Right cardiac atrium (tissue), 5 donors: ENCODE measurements at places on chromosomes 11 and 22.

DNA sequence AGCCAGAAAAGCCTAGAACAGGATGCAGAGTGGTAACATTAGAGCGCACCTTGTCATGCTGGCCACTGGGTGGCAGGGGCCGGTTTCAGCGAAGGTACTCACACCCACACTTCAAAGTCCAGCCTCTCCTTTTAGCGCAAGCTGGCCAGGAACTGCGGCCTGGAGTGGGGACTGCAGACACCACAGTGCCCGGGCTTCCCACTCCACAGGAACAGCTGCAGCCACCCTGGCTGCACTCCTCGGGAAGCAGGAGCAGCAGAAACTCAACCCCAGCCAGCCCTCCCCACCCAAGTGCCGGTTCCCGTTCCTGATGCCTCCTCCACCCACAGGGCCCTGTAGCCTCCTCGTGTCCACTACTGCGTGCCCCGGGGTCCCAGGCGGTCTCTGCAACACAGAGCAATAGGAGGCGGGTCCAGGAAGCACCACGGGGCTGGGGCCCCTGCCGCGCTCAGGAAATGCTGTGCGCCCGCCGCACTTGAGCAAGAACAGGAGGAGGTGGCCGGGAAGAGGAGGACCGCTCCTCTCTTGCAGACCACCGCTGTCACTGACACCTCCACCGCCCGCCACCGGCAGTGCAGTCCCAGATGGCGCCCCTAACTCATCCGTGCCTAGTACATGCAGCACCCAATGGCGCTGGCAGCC, 2.2 kb downstream of the RFPL2 start:
- no peak for DNase-seq

DNA sequence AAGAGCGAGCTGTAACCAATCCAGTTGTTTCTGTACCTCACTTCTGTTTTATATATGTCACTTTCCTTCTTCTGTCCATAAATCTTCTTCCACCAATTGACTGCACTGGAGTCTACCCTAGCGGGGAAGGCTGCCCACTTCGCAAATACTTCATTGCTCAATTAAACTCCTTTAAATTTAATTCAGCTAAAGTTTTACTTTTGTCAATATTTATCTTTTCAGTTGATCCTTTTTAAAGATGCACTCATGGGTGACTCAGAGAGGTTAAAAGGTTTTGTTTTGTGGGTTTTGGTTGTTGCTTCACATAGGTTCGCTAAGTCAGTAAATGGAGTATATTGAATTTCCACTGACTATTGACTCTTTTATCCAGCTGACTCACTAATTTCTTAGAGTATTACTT, 597.2 kb downstream of the DLG2 start:
- DNase-seq: no peak

DNA sequence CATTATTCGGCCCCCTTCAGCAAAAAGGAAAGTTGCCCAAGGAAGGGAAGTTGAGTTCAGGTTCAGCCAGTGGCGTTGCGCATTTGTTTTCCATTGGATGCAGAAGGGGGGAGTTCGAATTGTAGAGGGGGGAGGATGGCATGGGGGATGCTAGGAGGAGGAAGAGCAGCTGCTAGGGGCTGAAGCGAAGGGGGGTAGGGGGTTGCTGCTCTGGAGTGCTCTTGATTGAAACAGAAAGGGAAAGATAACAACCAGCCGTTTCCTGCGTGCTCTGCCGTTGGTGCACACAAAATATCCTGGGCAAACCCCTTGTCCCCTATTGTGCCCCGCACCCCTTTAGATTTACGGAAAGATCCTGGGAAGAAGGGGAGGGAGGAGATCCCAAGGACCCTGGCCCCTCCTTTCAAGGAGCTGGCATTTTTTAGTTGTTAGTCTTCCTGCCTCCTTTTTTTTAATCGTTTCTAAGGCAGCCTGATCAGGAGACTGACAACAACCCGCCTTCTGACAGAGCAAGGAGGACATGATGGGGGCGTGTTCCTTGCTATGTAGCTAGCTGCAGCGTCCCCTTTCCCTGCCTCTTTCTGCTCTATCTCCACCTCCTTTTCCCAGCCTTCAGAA, 2.1 kb downstream of the KMT2A start:
- no peak for DNase-seq

DNA sequence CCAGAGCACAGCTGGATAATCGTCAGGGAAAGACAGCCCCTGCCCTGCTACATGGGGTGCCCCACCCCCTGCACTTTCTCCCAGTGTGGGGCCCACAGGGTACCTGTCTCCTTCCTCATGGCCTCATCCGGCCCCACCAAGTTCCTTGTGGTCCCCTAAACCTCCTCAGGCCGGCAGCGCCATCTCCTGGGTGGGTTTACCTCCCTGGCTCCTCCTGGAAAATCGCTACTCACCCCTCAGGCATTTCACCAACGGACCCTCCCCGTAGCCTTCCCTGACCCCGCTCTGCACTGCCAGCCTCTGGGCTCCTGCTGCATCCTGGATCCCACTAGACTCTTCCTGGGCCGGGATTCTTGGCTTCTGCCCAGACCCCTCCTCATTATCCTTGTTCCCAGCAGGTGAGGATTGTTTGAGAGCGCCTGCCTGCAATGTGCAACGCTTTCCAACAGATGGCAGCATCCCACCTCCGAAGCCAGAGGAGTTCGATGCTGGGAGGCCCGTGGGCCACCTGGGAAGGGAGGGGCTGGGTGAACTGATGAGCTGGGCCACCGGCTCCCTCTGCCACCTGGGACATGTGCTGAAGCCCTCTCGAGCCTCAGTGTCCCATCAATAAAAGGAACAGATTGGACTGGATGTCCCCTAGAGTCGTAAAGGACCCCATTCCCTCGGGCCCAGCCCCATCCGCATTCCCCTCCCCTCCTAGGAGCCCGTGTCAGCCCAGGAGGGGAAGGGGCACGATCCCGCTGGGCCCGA, 44.2 kb upstream of the TTLL12 start:
- DNase-seq: peak; percentile 40

GRCh38 chr22:40553014-40553554, 83.4 kb downstream of the MRTFA start:
- no peak for DNase-seq

- no peak for DNase-seq
These were observed 63.5 kb downstream of the ENDOD1 start for GRCh38 chr11:95152876-95153856.

DNA sequence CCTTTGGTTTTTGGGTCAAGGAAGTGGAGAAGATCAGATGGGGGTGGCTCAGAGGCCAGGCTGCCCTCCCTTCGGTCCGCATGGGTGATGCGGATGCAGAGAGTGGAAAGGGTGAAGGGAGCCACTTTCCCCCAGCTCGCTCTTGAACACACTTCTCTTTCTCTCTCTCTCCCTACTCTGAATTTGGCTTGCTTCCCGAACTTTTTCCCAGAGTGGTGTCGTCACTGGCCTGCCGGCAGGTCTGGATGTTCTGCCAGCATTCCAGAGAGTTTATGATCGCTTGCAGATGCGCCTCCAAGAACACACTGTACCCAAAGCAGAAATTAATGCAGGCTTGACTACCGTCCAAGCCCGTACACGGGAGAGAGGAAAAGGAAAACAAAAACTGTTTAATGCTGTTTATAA, 103.2 kb downstream of the ZBTB16 start:
- DNase-seq: peak; percentile 91

- DNase-seq: no peak
These were observed 90.6 kb upstream of the FGF3 start for GRCh38 chr11:69909561-69910518.

DNA sequence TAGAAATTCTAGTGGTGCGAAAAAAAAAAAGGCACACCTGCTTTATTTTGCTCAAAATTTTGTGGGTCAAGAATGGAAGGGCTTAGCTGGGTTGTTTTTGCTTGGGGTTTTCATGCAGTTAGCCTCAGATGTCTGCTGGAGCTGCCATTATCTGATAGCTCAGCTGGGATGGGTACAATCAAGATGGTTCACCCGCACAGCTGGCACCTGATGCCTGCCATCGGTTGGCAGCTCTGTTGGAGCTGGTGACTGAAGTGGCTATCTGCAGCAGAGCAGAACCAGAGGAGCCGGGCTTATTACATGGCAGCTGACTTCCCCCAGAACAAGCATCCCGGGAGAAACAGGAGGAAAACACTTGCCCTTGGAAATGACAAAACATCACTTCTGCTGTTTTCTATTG, 12.1 kb upstream of the ELFN2 start:
- DNase-seq: no peak

DNA sequence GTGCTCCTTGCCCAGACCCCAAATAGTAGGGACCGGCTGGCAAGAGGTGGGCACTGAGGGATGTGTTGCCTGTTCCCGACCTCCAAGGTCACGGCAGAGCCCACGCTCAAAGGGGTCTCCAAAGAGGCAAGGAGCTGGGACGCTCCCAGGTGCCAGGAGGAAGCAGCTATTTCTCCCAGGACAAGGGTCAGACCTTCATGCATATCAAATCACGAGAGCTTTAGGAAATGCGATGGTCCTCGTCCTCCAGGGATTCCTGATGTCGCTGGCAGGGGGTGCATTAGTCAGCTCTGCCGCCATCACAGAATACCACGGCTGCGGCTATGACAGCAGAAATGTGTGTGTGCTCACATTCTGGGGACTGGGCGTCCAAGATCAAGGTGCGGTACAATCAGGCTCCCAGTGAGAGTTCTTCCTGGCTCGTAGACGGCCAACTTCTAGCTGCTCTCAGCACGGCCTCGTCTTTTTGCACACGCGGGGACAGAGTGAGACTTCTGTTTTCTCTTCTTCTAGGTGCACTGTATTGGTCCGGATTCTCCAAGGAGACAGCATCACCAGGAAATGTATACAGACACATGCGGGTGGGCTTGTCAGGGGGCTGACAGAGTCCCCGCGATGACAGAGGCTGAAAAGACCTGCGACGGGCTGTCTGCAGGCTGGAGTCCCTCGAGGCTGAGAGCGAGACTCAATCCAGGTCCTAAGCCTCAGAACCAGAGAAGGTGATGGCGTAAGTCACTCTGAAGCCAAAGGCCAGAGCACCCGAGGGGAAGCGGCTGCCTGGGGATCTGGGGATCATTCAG, 81.6 kb downstream of the SHANK2 start:
- no peak for DNase-seq

DNA sequence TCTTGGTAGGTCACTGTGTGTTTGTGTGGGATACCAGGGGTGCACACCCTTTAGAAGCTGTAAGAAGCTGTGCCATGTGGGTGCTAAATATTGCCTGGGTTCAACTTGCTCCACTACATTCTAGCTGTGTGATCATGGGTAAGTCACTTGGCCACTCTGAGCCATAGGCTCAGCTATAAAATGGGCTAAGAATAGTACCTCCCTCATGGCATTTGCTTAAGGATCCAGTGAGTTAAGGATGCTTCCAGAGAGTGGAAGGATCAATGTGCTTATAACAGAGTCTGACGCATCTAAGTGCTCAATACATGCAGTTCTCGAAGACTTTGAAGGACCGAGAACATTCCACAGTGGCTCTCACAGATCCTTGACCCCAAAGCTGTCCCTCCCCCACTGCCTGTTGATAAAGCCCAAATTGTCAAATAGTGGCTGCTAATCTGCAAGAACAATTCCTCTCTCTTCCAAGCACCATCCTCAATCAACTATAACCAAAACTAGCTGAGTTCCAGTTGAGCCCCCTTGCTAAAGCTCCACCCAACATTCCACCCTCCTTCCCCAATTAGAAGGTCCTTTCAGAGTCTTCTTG, 13.2 kb upstream of the TMPRSS6 start:
- DNase-seq: no peak

DNA sequence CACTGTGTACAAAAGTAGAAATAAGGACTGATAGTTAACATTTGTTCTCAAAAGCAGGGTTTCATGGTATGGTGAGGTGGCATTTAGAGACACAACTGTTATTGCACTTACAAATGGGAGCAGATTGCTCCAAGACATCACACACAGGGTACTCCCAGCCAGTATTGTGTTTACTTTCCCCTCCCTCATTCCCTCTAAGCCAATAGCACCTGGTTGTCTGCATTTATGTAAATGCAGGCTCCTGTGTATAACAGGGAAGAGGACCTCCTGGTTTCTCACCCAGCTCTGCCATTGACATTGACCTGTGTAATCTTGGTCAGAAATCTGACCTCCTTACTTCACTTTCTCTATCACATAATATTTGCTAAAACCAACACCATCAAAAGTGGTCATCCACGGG, 154.4 kb downstream of the NAV2 start:
- no peak for DNase-seq

- DNase-seq: peak; percentile 93
These were observed at the start of gene ASRGL1 for GRCh38 chr11:62337303-62338181. Gene ASRGL1, plus strand, starts transcription at chr11:62337448. Its CDS starts 530 bp downstream, at chr11:62337978.

GRCh38 chr11:131748151-131749050, 378.0 kb downstream of the NTM start:
- DNase-seq: peak; percentile 72

DNA sequence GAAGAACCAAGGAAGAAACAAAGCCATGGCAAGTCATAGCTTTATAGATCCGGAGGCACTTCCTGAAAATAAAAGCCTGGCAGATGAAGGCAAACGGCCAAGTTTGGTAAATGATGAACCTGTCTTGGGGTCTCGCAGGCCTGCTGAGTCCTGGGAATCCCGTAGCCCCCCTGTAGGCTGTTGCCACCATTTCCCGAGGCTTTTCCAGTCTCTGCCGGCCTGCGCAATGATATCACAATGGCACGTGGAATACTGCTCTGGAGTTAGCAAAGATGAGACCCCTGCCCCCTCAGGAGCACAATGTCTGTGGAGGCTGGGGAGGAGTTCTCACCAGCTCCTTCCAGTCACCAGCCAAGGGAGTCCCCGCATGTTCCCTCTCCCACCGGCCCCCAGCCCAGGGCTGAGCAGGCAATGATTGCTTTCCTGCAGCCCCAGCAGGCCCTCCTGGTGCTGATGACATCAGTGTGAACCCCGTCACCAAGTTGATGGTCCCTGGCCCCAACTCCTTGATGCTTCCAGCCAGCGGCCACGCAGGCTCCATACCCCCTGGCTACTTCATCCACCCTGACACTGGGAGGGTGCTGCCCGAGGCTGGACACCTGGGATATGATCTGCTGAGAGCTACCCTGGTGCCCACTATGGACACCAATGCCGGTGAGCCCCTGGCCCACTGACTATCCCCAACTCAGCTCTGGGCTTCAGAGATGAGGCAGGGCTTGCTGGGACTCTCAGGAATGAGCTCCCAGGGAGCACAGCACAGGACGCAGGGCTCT, 55.9 kb downstream of the BTG4 start:
- DNase-seq: no peak

DNA sequence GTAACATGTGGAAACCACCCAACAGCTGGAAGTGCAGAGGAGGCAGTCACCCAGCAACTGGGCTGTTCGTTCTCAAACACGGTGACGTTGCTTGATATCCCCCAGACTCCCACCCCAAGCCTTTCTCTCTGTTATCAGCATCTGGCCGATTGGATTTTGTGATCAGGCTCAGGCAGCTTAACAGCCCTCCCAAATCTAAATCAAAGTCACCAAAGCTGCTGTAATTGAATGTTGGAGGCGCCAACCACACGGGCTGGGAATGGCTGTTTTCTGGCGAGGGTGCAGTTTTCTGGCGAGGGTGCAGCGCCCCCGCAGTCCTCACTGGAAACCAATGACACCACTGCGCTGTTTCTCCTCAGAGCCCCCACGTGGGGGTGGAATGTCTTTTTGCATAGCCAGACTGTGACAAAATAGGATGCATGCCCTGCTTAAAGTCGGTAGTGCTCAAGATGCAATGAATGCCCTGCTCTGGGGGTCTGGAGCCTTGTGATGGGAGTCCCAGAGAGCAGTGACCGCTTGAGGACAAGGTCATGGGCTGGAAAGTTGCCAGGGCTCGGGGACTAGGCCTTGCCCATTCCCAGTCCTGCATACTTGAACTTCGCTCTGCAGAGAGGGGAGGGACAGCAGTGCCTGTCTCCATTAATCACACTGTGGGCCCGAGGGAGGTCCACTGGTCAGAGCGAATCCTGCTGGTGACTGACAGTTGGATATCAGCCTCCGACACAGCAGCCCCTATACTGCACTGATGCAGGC, 105.3 kb downstream of the MORC2 start:
- DNase-seq: no peak
